ENCODE measurements at places on chromosomes 3 and 15.
A peak's percentile ranks its signal among the peaks of the same experiment; 100 is the strongest.

GRCh38 chr3:186630950-186631641, 9.1 kb upstream of the FETUB start:
- no peak for DNase-seq

- DNase-seq = no peak
Observed at GRCh38 chr3:146550743-146551510, 6.5 kb upstream of the PLSCR1 start.

GRCh38 chr3:150639262-150639661, 36.1 kb downstream of the SELENOT start:
- DNase-seq = no peak

DNA sequence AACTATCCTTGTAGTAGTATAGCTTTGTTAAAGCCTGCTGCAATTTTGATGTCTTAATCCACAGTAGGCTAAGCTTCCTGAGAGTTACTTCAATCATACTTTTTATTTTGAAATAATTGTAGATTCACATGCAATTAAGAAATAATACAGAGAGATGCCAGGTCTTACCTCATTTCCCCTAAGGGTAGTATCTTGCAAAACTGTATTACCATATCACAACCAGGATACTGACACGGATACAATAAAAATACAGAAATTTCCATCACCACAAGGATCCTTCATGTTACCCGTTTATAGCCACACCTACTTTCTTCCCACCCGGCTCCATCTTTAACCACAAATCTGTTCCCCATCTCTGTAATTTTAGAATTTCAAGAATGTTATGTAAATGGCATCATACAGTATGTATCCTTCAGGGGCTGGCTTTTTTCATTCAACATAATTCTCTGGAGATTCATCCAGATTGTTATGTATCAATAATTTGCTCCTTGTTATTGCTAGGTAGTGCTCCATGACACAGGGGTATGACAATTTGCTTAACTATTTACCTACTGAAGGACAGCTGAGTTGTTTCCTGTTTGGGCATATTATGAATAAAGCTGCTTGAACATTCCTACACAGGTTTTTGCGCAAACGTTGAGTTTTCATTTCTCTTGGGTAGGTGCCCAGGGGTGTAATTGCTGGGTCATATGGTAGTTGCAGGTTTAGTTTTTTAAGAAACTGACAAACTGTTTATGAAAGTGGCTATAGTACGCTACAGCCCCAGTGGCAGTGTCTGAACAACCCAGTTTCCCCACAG, 21.6 kb downstream of the BDH1 start:
- no peak for DNase-seq

DNA sequence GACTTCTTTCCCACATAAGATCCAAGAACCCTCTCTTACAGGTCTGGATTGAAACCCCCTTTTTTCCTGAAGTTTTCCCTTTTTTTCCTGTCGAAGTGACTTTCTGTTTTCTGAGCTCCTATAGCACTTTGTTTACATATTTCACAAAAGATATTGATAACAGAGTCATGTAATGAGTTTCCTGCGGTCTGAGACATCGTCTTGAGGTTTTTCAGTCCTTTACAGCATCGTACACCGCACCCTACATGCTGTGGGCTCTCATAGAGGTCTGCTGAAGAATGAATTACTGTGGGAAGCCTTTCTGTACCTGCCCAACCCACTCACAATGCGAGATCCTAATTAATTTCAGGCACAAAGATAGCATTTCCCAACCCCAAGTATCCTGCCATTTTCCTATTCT, 53.1 kb downstream of the MCF2L2 start:
- DNase-seq = no peak

- DNase-seq = no peak
Observed at GRCh38 chr3:196506687-196507086, 3.1 kb upstream of the RNF168 start.

DNA sequence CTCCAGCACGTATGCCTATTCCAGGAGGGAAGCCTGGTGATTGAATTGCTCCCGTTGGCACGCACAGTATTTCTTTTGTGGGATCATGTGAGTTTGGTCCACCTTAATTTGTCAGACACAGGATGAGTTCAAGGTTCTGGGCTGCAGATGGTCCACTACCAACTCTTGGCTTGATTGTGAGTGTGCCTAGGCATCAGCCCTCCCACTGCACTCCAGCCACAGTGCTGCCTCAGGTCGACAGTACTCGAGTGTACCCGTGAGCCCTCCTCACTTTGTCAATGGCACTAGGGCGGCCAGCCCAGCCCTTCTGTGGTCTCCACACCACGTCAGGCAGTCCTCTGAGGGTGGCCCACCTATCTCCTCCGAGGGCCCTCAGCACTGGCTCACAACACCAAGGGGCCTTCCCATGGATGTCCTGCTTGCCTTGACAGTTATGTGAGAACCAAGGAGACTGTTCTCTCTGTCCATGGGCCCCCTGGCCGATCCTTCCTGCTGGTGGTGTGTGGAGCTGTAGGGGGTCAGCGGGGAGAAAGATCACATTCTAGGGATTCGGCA, 30.2 kb downstream of the CHRD start:
- DNase-seq = no peak

DNA sequence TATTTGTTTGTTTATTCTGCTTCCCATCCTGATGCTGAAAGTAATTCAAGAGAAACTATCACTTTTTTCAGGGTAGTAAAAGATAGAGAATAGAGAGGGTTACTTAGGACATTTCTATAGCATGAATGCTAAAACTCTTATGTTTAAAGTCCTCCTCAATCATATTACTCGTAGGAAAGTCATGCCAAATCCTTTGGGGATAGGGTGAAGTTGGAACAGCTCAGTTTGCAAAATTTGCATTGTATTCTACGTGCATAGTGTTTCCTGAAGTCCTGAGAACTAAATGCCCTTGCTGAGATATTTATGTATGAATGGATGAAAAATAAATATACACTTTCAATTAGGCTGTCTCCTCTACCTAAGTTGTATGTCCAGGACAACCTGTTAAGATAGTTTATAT, 14.6 kb downstream of the PLSCR5 start:
- no peak for DNase-seq

DNA sequence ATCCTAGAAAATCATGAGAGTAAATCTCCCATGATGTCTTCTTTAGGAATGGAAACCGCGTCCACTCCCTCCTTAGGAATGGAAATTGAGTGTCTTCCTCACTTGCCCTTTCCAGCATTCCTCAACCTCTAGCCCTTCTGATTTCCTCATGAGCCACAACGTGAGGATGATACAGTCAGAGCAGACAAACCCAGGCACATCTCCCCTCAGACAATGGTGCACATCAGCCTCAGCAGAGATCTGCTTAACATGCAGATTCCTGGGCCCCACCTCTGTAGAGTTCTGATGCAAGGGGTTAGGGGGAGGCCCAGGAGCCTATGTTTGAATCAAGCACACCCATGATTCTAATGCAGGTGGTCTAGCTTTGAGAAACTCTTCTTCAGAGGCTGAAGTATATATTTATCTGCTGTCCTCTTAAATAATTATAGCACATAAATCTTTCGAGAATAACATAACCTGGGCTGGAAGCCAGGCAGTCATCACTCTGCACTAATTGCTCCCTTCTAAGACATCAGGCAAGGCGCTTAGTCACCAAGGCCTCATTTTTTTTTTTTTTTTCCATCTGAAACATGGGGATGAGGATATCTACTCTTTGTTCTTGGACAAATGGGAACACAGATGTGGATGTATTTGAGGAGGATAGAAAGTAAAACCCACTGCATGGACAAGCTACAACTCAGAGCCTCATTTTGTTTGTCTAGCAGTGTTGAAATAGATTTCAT, 81.7 kb downstream of the PRICKLE2 start:
- no peak for DNase-seq

- no peak for DNase-seq
Observed at GRCh38 chr3:182631183-182632076, 161.9 kb upstream of the ATP11B start.

DNA sequence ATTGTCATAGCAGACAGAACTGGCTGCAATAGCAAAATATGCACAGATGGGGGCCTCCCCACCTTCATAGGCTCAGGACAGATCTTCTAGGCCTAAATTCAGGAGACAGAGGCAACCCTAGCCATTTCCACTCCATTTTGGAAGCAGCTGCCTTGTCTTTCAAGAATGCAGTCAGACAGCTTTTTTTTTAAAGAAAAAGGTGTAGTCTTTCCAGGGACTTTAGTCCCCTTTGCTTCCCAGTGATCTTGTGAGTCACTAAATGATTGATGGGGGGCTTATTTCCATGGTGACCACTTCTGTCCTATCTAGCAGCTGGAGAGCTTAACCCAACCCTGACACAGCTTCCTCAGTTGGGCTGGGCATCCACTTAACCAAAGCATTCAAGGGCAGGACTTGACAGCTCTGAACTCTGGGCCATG, 165.9 kb downstream of the TPRG1 start:
- DNase-seq = no peak

DNA sequence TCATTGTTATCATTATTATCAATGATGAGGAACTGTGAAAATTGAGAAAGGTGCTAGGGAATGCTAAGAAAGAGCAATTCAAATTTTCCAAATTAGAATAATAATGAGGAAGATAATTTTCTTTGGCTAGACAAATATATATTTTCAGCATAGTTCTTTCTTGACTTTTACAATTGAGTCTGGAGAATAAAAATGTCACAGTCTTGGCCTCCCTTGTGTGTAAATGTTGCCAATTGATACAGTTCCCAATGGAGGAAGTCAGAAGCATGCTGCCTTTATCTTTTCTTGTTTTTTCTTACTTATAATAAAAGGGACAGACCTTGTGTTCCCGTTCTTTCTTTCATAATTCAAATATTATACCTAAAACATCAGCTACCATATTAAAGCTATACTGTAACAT, 774.4 kb downstream of the SI start:
- DNase-seq = no peak

DNA sequence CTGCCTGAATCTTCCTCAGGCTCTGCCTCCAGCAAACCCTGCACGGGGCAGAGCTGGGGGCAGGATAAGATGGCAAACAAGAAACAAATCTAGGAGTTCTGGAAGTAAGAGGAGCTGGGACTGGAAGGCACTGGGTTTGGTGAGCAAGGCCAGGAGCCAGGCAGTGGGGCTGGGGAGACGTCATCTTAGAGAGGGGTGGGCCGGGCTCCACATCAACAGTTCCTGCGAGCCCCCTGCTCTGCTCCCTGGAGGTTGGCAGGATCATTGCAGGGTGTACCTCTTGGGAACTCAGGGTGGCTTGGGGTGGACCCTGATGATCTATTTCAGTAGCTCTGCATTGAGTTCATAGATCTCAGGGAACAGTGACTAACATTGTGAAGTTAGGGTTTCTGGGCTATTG, 87.3 kb upstream of the PRR23E start:
- DNase-seq = no peak

GRCh38 chr3:138396752-138397410, 37.5 kb upstream of the ESYT3 start:
- no peak for DNase-seq

DNA sequence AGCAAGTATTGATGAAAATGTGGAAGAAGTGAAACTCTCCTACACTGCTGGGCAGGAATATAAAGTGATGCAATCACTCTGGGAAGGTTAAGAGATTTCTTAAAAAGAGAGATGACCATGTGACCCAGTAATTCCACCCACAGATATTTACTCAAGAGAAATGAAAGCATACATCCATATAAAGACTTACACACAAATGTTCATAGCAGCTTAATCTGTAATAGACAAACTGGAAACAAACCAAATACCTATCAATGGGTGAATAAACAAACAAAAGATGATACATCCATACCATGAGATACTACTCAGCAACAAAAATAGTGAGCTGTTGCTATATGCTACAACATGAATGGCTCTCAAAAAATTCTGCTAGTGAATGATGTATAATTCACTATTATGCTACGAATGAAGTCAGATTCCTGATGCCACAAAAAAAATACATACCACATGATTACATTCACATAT, 463.3 kb downstream of the MAGI1 start:
- DNase-seq = no peak

DNA sequence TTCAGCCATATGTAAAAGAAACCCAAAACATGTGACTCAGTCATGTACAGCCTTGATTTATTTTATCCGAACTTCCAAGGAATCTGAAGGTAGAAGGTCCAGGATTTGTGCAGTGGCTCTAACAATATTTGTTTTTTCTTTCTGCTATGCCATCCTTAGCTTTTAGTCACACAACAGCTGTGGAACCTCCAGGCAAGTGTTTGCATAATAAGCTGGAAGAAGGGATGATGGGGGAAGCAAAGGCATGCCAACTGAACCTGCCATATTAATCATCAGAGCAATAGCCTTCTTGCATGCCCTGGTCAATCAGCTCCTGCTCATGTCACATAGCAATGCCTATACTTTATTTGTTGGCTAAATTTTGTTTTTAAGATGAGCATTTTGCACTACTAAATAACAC, 444.7 kb upstream of the ARPP21 start:
- no peak for DNase-seq

DNA sequence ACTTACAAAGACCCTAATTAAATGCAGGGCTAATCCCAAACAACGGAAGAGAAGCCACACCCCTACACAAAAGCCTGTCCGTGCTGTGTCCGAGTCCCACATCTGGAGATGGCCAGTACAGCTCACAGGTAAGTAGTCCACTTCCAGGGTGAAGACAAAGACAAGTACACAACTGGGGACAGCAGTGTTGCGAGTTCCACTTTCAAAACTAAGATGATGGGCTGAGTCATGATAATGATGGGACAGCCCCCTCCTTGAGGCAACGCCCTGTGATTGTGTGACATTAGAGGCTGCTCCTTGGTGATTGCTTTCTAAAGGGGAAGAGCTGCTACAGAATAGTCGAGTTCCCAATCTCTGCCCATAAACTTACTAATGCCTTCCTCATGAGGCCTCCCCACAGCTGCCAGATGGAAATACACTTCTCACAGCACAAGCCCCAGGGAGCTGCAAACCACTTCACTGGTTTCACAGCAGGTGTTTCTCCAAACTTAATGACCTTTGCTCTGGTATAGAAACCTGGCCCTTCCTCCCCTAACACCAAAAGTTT, 27.6 kb downstream of the RFT1 start:
- DNase-seq = no peak

- DNase-seq = no peak
Observed at GRCh38 chr3:183265834-183266417, 12.9 kb downstream of the B3GNT5 start.

DNA sequence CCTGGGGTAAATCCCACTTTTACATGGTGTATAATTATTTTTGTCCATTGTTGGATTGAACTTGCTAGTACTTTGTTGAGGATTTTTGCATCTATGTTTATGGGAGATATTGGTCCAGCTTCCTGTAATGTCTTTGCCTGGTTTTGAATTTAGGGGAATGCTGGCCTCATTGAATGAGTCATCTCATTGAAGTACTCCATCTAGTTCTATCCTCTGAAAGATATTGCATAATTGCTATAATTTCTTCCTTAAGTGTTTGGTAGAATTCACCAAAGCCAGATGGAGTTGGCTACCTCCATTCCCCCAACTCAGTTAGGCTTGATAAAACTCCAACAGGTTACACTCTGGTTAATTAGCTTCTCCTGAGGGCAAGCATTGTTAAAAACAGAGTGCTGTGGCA, 237.4 kb upstream of the TGFBR2 start:
- DNase-seq = no peak

GRCh38 chr3:190854062-190854461, 8.4 kb downstream of the GMNC start:
- DNase-seq = no peak

- peak; percentile 77 for DNase-seq
Observed at GRCh38 chr15:75451202-75451673, 252 bp downstream of the SIN3A start.
